ENCODE measurements at places on chromosomes 1 and 21.

- DNase-seq = no peak
Measured at GRCh38 chr1:248009681-248010080, 3.8 kb upstream of the OR2L5 start.

GRCh38 chr21:36113647-36114428 lies 21.0 kb upstream of the CBR3 start:
- DNase-seq = peak; percentile 58

DNA sequence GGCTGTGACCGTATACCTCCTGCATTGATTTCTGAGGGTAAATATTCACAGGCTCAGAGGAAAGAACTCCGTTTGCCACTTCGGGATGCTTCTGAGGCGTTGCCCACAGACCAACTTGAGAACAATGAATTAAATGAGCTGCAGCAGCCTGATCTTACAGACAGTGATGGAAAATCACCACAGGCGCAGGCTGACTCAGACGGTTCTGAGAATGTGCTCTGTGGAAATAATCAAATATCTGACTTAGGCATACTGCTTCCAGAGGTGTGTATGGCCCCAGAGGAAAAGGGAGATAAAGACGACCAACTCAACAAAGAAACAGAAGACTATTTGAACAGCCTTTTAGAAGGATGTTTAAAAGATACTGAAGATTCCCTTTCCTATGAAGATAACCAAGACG lies 76.7 kb upstream of the SCCPDH start:
- DNase-seq = no peak

DNA sequence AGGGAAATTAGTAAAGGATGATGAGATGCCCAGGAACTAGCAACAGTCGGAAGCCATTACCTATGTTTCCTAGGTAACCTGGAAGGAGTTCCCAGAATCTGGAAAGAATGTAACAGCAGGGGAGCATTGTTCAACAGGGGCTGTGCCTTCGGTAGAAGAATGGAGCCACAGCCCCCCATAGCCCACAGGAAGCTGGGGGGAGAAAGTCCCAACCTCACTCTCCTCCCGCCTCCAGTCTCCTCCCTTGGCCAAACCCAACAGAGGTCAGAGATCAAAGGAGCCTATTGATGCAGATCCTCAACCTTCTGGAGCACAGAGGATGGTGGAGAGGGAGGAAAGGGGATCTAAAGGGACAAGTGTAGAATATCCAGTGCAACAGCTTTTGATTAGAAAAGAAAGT lies 131.5 kb upstream of the SLC44A3 start:
- DNase-seq = no peak

GRCh38 chr1:8097077-8097799 lies 71.1 kb upstream of the ERRFI1 start:
- DNase-seq = peak; percentile 46
